HS-5 (cell line): ENCODE measurements at places on chromosomes 1 and 21.

GRCh38 chr1:225422795-225423517 is 4.9 kb downstream of the LBR start:
- no peak for DNase-seq

DNA sequence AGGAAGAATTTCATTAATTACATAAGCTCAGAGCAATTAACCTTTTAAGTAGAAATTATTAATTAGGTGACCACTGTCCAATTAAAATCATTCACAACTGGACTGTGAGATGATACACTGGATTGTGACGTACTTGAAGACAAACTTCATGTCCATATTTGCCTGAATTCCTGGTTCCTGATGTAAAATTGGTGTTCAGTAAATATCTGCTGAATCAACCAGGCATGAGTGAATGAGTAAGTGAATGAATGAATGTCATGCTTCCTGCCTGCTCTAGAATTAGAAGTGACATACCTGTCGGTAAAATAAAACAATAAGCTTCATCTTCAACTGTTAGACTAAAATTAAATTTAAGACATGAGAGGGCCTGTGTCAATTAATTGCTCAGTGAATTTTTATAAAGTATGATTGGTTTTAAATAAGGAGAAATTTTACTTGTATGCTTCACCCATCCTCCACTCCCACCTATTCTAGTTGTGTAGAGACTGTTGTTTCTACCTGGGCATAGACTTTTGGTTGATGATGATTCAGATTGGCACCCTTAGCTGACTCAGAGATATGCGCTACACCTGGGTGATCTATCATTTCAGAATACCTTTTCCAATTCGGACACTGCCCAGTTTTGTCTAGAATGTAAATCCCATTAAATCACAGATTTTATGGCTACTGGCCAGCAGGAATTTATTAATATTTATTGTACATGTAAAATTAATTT is 56.9 kb upstream of the PTGS2 start:
- no peak for DNase-seq

DNA sequence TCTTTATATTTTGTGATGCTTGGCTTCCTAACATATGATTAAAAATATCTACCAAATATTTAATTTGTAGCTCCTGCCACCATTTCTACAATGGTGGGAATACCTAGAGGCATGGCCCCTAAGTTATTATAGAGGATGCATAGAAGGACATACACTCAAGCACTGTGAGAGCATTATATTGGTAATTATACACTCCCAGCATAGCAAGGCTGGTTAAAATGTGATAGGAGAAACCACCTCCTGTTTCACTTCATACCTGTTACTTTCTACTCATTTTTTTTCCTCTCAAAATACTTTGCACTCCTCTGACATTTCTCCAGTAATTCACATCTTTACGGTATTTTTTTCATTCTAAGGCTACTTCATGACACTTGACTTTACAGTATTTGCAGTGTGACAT is 92.9 kb downstream of the HS2ST1 start:
- DNase-seq, result no peak

DNA sequence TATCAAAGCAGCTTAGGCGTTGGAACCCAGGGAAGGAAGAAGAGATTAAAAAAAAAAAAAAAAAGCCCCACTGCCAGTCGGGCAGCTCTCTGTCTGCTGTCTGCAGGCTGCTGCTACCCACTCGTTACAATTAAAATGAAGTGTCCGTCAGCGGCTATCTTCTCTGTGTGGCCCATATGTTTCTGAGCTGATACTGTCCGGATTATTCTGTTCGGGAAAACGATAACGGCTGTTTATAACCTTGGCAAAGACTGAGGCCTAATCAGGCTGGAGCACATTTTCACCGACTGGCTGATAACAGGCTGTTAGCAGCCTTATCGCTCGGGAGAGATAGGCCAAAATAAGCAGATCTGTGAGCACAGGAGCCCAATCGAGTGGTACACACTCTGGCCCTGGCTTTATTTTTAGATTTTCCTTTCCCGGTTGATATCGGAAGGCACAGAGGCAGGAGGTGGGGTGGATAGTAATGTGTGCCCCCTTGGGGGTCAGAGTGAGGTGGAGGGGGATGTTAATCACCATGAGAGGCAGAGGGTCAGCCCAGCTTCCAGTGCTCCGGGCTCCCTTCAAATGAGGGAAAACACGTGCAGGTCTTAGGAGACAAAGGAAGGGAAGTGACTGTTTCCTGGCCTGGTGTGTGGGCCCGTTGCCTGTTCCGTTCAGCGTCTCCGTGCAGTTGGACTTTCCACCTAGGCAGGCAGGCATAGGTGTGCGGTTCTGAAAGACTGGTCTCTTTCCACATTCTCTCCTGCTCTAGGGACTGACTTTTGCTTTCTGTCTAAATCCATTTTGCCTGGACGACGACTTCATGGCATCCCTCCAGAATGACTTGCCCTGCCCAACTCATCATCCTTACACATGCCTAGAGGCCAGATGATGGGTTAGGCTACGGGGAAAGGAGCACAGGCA is 153.4 kb downstream of the PBX1 start:
- DNase-seq, result no peak

DNA sequence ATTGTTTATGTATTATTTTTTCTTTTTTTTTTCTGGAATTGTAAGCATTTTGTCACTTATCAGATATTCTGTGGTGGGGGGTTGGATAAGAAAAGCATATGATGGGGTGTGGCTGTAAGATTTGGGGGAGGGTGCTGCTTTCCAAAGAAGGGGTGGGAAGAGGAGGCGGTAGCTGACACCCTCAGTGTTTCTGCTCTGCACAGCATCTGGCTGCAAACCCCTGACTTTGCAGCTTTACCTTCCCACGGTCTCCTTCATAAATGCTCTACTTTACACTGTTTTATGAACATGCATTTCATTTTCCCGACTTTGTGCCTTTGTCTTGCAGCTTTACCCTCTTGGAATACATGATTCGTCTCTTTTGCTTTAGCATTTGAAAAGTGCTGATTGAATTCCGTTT is 7.6 kb downstream of the FMN2 start:
- DNase-seq, result no peak

- DNase-seq, result no peak
Observed at GRCh38 chr1:52249831-52250230, 107.9 kb downstream of the ZFYVE9 start.

DNA sequence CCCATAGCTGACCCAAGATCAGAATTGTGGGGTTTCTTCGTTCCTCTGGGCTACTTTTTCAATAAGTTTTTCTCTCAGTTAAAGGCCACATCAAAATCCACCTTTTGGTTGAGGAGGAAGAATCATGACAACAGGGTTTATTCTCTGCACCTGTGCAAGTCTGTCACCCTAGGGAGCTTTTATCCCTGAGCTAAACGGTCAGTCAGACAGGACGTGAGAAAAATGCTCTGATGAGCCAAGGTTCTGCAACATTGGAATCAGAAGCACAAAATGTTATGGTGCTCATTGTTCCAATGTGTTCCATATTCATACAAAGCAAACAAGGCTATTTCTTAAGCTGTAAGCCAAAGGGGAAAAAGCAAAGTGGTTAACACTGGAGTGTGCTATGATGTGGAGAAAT is 7.4 kb upstream of the ERICH3 start:
- no peak for DNase-seq

DNA sequence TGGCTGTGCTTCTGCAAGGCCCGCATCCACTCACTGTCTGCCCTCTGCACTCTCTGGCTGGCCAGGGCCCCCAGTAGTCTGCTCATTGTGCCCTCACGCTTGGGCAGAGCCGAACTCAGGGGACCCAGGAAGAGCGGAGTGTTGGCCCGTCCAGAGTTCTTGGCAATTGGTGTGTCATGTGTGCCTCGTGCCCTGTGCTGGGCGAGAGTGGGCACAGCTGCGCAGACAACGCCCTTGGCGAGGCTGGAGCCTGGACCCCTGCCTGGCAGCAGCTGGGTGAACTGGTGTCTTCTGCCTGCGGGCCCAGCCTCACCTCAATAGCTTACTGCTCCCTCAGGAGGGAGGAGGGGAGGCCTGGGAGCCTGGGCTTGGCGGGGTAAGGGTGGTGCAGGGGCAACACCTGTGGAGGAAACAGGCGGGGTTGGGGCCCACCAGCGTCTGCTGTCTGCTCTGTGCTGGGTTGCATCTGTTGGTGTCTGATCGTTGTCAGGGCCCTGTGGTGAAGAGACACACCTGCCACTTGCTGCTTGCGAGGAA is 2.1 kb downstream of the GUK1 start:
- no peak for DNase-seq

DNA sequence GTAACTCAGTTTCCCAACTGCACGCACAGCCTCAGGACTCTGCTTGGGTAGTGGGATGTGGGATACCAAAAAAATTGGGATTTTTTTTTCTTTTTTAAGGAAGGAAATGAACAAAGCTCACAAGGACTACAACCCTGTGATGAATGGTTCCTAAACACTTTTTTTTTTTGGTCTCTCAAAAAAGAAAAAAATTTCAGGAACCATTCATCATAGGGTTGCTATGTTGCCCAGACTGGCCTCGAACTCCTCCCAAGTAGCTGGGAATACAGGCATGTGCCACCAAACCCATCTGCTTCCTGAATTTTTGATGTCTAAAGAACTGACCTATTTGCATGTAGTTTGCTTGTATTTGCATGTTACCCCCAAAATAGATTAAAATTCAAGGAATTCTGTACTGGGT is 6.8 kb downstream of the MINDY1 start:
- no peak for DNase-seq

GRCh38 chr1:224799083-224799482 is 130.4 kb upstream of the DNAH14 start:
- DNase-seq, result no peak

DNA sequence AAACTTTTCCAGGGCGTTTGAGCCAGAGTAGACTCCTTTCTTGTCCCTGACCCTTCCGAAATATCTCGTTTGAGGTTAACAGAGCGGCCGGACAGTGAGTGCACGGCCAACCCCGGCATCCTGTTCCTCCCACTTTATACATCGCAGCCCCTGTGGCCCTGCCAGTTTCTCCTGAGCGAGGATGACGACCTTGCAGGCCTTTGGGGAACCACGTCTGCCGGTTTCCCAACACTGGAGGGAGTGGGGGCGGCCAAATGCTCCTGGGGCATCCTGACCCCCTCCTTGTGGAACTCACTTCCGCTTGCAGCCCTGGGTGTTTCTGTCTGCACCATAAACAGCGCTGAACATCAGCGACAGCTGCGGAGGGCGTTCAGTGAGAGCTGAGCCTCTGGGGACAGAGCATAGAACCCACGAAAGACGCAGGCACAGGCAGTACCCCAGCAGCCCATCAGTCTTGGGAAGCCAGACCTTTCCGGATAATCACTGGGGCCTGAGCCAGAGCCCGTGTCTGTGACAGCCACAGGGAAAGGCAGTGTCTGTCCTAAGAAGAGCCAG is 4.8 kb upstream of the KCNAB2 start:
- DNase-seq, result no peak

- no peak for DNase-seq
Observed at GRCh38 chr1:21909787-21910503, 27.2 kb downstream of the HSPG2 start.

GRCh38 chr21:17455028-17455353 is 57.9 kb upstream of the CXADR start:
- no peak for DNase-seq

GRCh38 chr21:33976082-33977016 is 60.7 kb upstream of the ATP5PO start:
- peak; percentile 97 for DNase-seq

GRCh38 chr21:43207868-43208267 is 39.1 kb downstream of the CRYAA start:
- DNase-seq, result no peak

- DNase-seq, result no peak
Observed at GRCh38 chr1:11806307-11806936, 431 bp downstream of the CLCN6 start.

DNA sequence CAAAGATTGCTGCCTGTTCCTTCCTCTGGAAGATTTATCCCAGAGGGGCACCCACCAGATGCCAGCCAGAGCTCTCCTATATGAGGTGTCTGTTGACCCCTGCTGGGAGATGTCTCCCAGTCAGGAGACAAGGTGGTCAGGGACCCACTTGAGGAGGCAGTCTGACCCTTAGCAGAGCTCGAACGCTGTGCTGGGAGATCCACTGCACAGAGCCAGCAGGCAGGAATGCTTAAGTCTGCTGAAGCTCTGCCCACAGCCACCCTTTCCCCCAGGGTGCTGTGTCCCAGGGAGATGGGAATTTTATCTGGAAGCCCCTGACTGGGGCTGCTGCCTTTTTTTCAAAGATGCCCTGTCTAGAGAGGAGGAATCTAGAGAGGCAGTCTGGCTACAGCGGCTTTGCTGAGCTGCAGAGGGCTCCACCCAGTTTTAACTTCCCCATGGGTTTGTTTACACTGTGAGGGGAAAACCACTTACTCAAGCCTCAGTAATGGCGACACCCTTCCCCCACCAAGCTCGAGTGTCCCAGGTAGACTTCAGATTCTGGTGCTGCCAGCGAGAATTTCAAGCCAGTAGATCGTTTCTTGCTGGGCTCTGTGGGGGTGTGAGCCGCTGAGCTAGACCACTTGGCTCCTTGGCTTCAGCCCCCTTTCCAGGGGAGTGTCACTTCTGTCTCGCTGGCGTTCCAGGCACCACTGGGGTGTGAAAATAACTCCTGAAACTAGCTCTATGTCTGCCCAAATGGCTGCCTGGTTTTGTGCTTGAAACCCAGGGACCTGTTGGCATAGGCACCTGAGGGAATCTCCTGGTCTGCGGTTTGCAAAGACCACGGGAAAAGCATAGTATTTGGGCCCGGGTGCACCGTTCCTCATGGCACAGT is 51.1 kb upstream of the PDC start:
- DNase-seq, result no peak

- DNase-seq, result no peak
Observed at GRCh38 chr1:165928075-165928731, 100.8 kb downstream of the UCK2 start.

DNA sequence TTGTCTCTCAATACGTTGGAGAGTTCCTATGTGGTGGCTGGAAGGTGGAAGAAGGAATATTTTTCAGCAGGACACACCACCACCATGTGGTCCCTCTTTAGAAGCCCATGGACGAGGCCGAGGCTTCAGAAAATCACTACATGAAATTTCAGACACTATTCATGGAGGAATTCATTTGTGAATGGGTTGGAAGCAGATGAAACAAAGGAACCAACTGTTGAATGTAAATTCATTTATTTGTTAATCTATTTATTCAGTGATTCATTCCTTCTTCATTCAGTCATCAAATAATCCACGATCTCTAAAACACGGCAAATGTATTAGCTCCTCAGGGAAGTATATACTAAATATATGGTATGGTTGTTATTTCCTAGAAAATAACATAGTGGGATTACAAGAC is 12.2 kb downstream of the SLC35F3 start:
- DNase-seq, result peak; percentile 26

GRCh38 chr1:5617179-5617520 is 375.1 kb downstream of the NPHP4 start:
- no peak for DNase-seq

- no peak for DNase-seq
Observed at GRCh38 chr1:212089560-212090163, 54.1 kb downstream of the DTL start.

DNA sequence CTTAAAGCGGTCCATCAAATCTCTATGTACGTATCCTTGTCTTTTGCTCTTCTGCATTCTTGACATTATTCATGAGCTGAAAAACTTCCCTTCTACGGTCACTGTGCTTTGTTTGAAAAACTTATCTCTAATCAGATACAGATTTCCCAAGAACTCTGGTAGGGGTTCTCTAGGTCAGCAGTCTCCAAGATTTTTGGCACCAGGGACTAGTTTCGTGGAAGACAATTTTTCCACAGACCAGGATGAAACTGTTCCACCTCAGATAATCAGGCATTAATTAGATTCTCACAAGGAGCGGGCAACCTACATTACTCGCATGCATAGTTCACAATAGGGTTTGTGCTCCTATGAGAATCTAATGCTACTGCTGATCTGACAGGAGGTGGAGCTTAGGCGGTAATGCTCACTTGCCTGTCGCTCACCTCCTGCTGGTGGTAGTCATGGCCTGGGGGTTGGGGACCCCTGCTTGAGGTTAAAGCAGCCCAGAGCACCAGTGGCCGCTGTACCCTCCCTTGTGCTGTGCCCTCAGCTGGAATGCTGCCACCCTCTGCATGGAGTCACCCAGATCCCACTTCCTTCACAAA is 30.8 kb downstream of the AK2 start:
- DNase-seq, result no peak
